Skin of body (tissue), 3 donors: ENCODE measurements at places on chromosomes 6 and 20. TPM values are rescaled to one million over a fixed set of nuclear protein-coding genes. Genes with fewer than 3 reads are reported as not detected.

- DNase-seq, result no peak
Observed at GRCh38 chr6:145704143-145704781, 31.1 kb downstream of the EPM2A start.

- DNase-seq, result peak; percentile 6
Observed at GRCh38 chr20:46512943-46513844, at the start of gene ZNF334. TSS of gene ZNF334 (minus strand) at chr20:46513559. CDS start at chr20:46512102, 1,457 bp downstream.

GRCh38 chr20:53080969-53081871 is 109.1 kb downstream of the TSHZ2 start:
- DNase-seq, result no peak

GRCh38 chr20:63636752-63637628 is 10.1 kb upstream of the GMEB2 start:
- DNase-seq, result no peak

PLN gene
- 7.7 TPM for total RNA-seq

GRCh38 chr6:32842021-32842650 is 1.7 kb downstream of the PSMB8 start:
- DNase-seq, result no peak

DNA sequence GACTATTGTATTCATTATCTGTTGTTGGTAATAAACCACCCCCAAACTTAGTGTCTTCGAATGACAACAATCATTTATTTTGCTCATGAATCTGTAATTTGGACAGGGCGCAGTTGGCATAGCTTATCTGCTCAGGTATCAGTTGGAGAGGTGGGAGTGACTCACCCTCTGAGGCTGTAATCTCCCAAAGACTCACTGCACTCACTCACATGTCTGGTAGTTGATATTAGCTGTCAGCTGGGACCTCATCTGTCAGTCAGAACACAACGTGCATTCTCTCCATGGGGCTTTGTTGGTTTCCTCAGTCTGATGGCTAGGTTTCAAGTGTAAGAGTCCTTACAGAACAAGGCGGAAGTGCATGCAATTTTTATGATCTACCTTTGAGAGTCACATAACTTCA is 219.0 kb upstream of the PRND start:
- DNase-seq, result no peak

GRCh38 chr20:53829724-53830521 is 236.3 kb upstream of the ZNF217 start:
- DNase-seq, result peak; percentile 75

GNMT gene
- 0.20 TPM for total RNA-seq

GRCh38 chr20:12414446-12415274 is 497.0 kb downstream of the BTBD3 start:
- DNase-seq, result no peak

RPS6KA2 gene
- total RNA-seq, result 11.7 TPM

FAM83C gene
- total RNA-seq, result 7.7 TPM

LRRN4 gene
- total RNA-seq, result 0.20 TPM

DNA sequence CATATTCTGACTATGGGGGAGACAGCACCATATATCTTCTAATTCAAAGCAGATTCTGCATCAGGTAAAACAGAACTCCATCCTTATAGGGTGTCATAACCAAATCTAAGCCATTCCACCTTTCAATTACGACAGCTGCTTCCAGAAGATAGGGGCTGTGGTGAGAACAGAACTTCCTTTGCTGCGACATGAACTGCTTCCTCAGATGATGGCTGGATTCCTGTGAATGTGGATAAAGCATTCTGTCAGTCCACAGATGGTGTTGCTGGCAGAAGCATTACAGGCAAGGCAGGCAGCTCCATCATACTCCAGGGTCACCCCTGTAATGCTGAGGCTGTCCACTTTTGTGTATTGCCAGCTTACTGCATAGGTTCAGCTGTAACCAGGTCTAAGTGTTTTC is 172.1 kb upstream of the PROKR2 start:
- DNase-seq, result no peak
